ENCODE measurements at places on chromosomes 6 and 20.

DNA sequence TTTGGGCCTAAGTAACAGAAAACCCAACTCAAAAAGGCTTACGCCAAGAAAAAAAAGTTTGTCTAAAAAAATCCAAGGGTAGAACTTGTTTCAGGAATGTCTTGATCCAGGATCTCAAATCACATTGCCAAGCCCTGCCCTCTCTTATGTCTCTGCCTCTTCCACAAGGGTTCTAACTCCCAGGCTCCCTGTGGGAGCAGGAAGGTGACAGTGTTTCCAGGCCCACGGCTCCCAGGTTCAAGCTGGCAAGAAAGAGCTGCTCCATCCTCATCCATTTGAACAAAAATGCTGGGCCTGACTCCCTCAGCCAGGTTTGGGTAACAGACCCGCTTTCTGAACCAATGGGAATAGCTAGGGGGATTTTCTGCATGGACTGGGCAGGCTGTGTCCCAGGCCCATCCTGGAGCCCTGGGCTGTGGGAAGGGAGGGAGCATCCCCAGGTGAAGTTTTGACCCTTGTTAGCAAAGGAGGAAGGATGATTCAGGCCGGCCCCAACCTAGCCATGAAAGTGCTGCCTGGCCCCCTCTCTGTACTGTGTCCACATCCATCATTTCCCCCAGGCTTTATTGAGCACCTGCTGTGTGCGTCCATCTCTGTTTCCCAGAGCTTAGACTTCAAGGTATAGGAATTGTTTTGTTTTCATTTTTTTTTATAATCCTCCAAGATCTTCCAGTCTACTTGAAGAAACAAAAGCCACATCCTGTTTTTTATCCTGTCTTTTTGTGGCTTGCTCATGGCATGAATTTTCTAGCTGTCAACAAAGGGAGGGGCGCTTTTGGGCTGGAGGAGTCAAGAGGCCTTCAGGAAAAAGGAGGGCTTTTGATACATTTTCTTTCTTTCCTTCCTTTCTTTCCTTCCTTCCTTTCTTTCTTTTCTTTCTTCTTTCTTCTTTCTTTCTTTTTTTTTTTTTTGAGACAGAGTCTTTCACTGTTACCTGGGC is 159.8 kb downstream of the TFAP2C start:
- DNase-seq: no peak

DNA sequence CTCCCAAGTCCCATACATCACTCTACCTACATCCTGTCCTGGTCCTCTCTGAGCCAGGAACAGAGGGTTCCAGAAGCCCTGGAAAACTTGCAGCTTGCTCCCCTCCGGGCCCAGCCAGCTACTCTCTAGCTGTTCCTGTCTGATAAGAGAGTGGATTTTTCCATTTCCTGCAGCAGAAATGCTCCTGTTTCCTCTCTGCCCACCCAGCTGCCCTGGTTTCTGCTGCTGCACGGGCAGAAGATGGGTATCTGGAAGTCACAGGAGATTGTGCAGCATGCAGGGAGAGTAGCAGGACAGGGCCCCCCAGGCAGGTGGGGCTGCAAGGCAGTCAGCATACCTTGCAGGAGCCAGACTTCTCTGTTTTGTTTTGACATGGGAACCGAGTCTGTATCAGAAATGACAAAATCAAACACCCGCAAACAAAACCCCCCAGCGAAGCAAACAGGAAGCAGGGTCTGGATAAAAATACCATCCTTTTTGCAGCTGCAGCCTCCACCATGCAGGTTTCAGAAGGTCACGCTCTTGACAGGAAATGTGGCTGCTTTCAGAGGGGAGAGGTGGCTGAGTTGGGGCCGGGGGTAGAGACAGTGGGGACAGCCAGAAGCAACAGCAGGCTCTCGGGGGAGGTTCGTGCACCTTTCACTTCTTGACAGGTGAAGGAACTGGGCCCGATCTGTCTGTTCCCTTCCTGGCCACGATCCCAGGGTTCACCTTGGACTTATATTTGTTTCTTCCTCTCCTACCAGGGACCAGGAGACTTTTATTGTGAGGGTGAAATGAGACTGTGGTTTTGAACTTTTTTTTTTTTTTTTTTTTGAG is 50.8 kb upstream of the FAM83D start:
- no peak for DNase-seq

DNA sequence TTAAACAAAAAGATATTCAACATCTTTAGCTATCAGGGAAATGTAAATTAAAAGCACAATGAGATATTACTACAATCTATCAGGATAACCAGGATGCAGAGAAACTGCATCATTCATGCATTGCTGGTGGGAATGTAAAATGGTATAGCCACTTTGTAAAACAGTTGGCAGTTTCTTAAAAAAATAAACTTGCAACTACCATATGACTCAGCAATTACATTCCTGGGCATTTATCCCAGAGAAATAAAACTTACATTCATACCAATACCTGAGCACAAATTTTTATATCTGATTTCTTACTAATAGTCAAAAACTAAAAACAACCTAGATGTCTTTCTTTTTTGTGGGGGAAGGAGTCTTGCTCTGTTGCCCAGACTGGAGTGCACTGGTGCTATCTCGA is 190.3 kb upstream of the TAB2 start:
- DNase-seq: no peak

GRCh38 chr20:37190354-37191112 is 11.2 kb upstream of the MROH8 start:
- DNase-seq: no peak

- DNase-seq: no peak
Observed at GRCh38 chr6:161348628-161348994, 74.8 kb upstream of the AGPAT4 start.

- DNase-seq: no peak
Observed at GRCh38 chr20:50376888-50377459, 133.2 kb upstream of the PTPN1 start.

- no peak for DNase-seq
Observed at GRCh38 chr20:11544029-11544678, 373.5 kb upstream of the BTBD3 start.

- no peak for DNase-seq
Observed at GRCh38 chr6:150349546-150349945, 19.3 kb upstream of the IYD start.

GRCh38 chr20:60068509-60068908 is 110.3 kb downstream of the CDH26 start:
- no peak for DNase-seq

All from D721Med (cell line).